CD4-positive, alpha-beta T cell (primary cell): ENCODE measurements at places on chromosomes 4 and X.

GRCh38 chrX:50920132-50920531, 9.6 kb downstream of the BMP15 start:
- H3K27me3 ChIP-seq, result no peaks in the 10 kb centered on the region
- no peak overlapping the region for H3K4me3 ChIP-seq
- H3K27ac ChIP-seq, result no peak overlapping the region

DNA sequence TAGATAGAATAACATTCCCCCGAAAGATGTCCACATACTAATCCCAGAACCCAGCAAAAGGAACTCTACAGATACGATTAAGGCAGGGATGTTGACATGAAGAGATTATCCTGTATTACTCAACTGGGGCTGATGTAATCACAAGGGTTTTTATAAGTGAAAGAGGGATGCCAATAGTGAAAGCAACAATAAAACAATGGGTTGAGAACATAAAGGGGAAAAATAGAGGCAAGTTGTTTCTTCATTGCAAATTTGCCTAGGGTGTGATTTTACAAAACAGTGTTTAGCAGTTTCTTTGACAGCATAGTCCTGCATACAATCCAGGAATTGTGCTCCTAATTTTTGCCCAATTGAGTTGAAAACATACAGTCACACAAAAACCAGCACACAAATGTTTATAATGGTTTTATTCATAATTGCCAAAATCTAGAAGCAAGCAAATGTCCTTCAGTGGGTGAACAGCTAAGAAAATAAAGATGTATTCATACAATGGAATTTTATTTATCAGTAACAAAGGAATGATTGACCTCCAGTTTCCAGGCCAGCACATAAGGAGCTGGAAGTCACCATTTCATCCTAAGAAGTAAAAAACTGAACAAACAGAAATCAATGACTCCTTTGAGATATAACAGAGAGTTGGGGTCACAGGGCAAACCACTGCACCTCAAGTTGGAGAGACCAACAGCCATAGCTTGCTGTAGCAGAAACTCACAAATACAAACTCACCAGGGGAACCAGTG, 107.2 kb downstream of the CENPC start:
- DNase-seq, result no peak
- no peak overlapping the region for H3K4me3 ChIP-seq
- no peak overlapping the region for H3K27ac ChIP-seq
- H3K36me3 ChIP-seq, result no peaks in the 10 kb centered on the region

DNA sequence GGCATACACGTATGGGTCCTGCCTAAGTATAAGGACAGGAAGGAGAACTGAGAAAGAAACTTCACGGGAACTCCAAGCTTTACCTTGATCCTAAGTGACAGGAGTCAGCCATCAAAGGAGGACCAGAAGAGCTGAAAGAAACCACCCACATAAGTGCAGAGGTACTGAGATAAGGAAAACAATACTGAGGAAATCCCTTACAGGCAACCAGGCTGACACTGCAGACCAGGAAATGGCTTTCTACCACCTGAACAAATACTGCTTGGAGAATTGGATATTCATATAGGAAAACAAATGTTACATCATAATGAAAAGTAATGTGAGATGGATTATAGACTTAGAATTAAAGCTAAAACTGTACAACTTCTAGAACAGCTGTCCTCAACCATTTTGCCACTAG, 127.0 kb downstream of the IL15 start:
- no peaks in the 10 kb centered on the region for H3K4me1 ChIP-seq
- H3K4me3 ChIP-seq, result no peak overlapping the region
- H3K27ac ChIP-seq, result no peak overlapping the region
- no peaks in the 10 kb centered on the region for H3K36me3 ChIP-seq
- no peak for DNase-seq

- H3K27me3 ChIP-seq, result peaks cover 4% of the 10 kb centered on the region
- H3K27ac ChIP-seq, result no peak overlapping the region
- no peak overlapping the region for H3K4me3 ChIP-seq
- no peak for DNase-seq
These were observed 36.7 kb upstream of the EDA2R start for GRCh38 chrX:66675541-66675940.

DNA sequence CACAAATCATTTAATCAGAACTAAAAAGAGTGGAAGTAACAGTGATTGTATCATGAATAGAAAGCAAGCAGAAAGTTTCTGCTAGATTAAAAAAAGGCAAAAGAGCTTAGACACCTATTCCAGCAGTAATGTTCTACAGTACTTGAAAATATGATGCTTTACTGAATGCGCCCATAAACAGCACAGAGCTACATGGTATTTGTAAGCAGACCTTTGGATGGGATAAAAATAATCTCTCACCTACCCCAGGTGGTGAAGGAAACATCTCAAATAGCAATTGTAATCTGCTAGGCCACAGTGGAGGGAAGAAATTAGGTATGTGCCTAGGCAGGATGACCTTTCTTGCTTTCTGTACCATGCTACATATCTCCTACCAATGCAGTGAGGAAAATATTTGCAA, 280.9 kb upstream of the PRKX start:
- DNase-seq, result no peak
- H3K27ac ChIP-seq, result no peak overlapping the region
- no peaks in the 10 kb centered on the region for H3K4me1 ChIP-seq
- no peak overlapping the region for H3K4me3 ChIP-seq
- no peaks in the 10 kb centered on the region for H3K27me3 ChIP-seq
- H3K36me3 ChIP-seq, result no peaks in the 10 kb centered on the region

- no peak overlapping the region for H3K27ac ChIP-seq
- no peaks in the 10 kb centered on the region for H3K27me3 ChIP-seq
- no peaks in the 10 kb centered on the region for H3K36me3 ChIP-seq
- H3K4me1 ChIP-seq, result no peaks in the 10 kb centered on the region
These were observed 35.2 kb downstream of the ABLIM2 start for GRCh38 chr4:8123389-8123788.

DNA sequence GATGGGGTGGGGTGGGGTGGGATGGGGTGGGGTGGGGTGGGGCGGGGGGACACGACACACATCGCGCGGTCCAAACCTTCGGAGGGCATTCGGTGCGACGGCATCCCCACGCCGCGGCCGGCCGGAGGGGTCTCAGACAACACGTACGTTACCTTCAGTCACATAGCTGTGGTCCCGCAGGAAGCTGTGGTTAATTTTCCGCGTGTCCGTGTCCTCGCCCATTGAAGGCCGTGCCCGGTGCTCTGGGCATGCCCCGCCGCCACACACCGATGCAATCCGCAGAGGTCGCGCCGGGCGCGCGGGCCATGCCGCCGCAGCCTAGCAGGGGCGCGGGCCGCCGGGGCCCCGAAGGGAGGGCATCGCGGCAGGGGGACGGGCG, 417 bp downstream of the PPP2R2C start:
- H3K36me3 ChIP-seq, result no peaks in the 10 kb centered on the region
- peaks cover 56% of the 10 kb centered on the region for H3K27me3 ChIP-seq
- no peak overlapping the region for H3K27ac ChIP-seq
- H3K4me1 ChIP-seq, result peaks cover 8% of the 10 kb centered on the region
- no peak overlapping the region for H3K4me3 ChIP-seq

GRCh38 chr4:138367942-138368341, 125.8 kb upstream of the SLC7A11 start:
- H3K4me1 ChIP-seq, result no peaks in the 10 kb centered on the region
- no peak overlapping the region for H3K4me3 ChIP-seq
- no peak overlapping the region for H3K27ac ChIP-seq
- no peak for DNase-seq
- H3K36me3 ChIP-seq, result no peaks in the 10 kb centered on the region
- no peaks in the 10 kb centered on the region for H3K27me3 ChIP-seq

- no peak for DNase-seq
- no peaks in the 10 kb centered on the region for H3K27me3 ChIP-seq
- no peak overlapping the region for H3K27ac ChIP-seq
- no peaks in the 10 kb centered on the region for H3K4me1 ChIP-seq
- H3K36me3 ChIP-seq, result no peaks in the 10 kb centered on the region
- no peak overlapping the region for H3K4me3 ChIP-seq
These were observed 104.8 kb downstream of the GASK1B start for GRCh38 chr4:158068068-158068467.

GRCh38 chrX:13077168-13077567, 32.7 kb upstream of the FAM9C start:
- no peaks in the 10 kb centered on the region for H3K36me3 ChIP-seq
- no peaks in the 10 kb centered on the region for H3K27me3 ChIP-seq
- H3K4me3 ChIP-seq, result no peak overlapping the region
- H3K4me1 ChIP-seq, result peaks cover 67% of the 10 kb centered on the region
- peak overlapping the region; percentile 21 for H3K27ac ChIP-seq

GRCh38 chrX:123964156-123964834, 2.8 kb downstream of the STAG2 start:
- H3K36me3 ChIP-seq, result peaks cover 2% of the 10 kb centered on the region
- DNase-seq, result no peak
- peaks cover 20% of the 10 kb centered on the region for H3K4me1 ChIP-seq
- no peaks in the 10 kb centered on the region for H3K27me3 ChIP-seq
- peak overlapping the region; percentile 97 for H3K4me3 ChIP-seq

DNA sequence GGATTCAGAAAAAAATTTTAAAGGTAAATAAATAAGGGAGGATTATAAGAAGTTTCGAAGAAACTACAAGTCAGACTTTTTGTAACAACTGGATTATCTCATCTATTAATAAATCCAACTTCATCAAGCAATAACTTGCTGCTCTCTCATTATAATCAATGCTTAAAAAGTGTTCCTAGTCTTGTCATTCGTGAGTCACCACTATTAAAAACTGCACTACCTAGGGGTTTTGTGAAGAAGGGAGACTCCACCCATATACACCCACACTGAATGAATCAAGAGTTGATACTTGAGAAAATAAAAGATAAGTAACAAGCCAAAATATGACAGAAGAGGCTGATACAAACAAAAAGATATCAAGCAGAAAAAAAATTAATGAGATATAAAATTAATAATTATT, 360.5 kb downstream of the ZNF674 start:
- H3K27ac ChIP-seq, result no peak overlapping the region
- no peaks in the 10 kb centered on the region for H3K27me3 ChIP-seq
- H3K4me3 ChIP-seq, result no peak overlapping the region
- no peak for DNase-seq

DNA sequence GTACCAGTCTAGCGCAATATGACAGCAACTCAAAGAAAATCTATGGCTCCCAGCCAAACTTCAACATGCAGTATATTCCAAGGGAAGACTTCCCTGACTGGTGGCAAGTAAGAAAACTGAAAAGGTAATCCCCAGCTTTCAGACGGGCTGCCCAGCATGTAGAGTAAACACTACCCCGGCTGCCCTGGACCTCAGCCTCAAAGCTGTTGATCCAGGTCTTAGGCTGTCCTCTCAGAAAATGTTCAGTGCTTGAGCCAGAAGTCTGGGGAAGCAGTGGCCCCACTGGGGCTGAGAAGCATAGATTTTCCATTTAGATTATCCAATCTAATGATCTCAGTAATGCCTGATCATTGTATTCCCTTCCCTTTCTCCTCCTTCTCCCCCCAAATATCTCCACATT, 21.9 kb downstream of the BMX start:
- H3K4me1 ChIP-seq, result no peaks in the 10 kb centered on the region
- H3K36me3 ChIP-seq, result no peaks in the 10 kb centered on the region
- no peak overlapping the region for H3K4me3 ChIP-seq

DNA sequence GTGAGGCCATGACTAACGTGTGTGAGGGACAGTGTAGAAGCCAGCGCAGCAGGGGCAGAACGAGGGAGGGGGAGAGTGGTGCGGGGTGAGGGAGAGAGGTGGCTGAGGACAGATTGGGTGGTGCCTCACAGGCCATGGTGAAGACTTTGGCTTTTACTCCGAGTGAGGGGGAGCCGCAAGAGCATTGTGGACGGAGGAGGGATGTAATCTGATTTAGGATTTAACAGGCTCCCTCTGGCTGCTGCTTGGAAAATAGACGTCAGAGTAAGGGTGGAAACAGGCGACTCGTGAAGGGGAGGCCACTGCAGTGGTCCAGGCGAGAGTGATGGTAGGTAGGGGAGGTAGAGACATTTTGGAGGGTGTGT, 13.0 kb downstream of the PPP1R3F start:
- H3K36me3 ChIP-seq, result peaks cover 3% of the 10 kb centered on the region
- H3K4me3 ChIP-seq, result no peak overlapping the region
- DNase-seq, result no peak
- no peak overlapping the region for H3K27ac ChIP-seq
- H3K4me1 ChIP-seq, result peaks cover 52% of the 10 kb centered on the region

- H3K4me3 ChIP-seq, result no peak overlapping the region
- no peaks in the 10 kb centered on the region for H3K27me3 ChIP-seq
- no peaks in the 10 kb centered on the region for H3K4me1 ChIP-seq
- no peaks in the 10 kb centered on the region for H3K36me3 ChIP-seq
- DNase-seq, result no peak
These were observed 547.5 kb downstream of the SMARCA1 start for GRCh38 chrX:128975745-128976144.

DNA sequence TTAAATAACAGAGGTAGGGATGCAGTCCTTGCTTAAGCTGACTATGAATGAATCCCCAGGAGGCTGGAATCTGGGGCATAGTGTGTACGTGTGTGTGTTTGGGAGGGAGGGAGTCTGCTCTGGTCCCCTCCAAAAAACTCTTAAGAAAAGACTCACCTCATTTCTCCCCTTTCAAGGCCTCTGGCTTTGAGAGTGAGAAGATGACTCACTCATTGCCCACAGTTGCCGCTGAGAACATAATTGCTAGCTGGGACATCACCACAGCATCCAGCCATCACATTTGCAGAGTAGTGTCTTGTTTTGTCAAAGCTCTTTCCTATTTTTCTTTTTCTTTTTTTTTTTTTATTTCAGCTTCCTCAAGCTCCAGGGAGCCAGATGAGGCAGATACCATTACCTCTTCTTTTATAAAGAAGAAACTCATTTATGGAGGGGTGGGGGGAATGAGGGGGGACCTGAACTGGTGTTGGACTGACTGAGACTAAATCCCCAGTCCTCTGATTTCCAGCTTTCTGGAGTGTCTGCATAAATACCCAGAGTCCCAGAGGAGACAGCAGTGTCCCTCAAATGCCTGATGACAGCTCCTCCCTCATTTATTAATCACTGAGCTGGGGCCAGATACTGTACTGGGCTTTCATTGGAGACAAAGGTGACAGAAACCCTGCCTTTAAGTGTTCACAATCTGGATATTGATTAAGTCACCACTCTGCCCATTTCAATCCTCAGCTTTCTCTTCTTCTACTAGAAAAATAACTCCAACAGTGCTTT, 61.9 kb upstream of the LAS1L start:
- peak; percentile 78 for DNase-seq
- H3K4me3 ChIP-seq, result peak overlapping the region; percentile 14
- H3K4me1 ChIP-seq, result peaks cover 61% of the 10 kb centered on the region
- peak overlapping the region; percentile 74 for H3K27ac ChIP-seq

DNA sequence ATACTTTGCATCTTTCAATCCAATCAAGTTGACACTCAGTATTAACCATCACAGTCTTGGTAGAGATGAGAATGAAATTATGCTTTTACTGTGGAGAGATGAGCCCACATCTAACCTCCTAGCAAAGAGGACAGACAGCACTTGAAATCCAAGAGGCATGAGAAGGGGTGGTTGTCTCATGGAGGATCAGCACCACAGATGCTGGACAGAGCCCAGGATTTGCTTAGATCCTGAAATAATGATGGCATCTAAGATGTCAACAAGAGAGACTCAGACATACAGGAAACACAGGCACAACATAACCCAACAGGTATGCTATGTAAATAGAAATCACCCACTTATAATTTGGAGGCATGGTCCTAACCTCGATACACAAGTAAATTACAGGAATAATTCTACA, 74.3 kb upstream of the VCX2 start:
- no peaks in the 10 kb centered on the region for H3K27me3 ChIP-seq
- H3K4me1 ChIP-seq, result no peaks in the 10 kb centered on the region

- no peak for DNase-seq
- H3K36me3 ChIP-seq, result no peaks in the 10 kb centered on the region
- H3K27me3 ChIP-seq, result no peaks in the 10 kb centered on the region
- H3K4me3 ChIP-seq, result no peak overlapping the region
These were observed 15.8 kb upstream of the DHRSX start for GRCh38 chrX:2516623-2517022.
